ENCODE measurements at places on chromosomes 4 and X. TPM values are rescaled to one million over a fixed set of nuclear protein-coding genes. Genes with fewer than 3 reads are reported as not detected.

DNA sequence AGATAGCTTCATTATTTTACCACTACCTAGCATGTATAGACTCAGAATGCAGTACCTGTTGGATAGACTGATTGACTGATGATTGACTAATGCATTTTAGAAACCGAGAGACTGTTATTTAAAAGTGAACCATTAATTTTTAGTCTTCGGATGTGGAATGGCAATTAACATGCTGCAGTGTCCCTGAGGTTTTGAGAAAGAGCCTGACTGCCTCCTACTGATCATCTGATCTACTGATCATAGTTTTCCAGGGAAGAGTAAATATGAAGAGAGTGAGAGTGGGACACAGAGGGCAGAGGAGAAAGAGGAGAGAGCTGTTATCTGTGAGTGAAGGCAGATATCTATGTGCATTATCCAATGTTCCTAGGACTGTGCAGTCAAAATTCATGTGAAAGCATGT is 764.7 kb downstream of the TRIML1 start:
- no peak for DNase-seq

DNA sequence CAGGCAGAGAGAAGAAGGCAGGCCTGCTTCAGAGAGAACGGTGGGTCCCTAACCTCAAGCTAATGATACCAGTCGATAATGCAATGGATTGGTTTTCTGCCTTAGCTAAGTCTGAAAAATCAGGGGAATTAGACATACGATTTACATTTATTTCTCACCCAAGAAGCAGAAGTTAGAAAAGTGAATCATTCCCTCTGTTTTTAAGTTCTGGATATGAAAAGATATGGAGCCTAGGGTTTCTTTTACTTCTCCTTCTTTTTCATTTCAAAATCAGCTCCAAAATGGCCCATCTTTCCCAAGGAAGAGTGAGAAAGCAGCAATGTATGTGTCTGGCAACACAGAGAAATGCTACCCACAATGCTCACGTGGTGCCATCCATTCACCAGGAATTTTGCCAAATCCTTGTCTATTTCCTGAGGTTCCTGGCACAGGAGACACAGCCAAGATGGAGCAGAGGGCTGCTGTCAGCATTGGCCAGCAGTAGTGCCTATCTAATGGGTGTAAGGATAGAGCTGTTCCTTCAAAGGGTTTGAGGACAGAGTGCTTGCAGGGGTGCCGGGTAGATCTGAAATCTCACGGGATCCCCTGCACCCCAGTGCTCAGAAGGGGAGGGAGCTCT is 231.5 kb downstream of the MAML3 start:
- DNase-seq = no peak

Gene S100P
- 3.1 TPM for total RNA-seq

DNA sequence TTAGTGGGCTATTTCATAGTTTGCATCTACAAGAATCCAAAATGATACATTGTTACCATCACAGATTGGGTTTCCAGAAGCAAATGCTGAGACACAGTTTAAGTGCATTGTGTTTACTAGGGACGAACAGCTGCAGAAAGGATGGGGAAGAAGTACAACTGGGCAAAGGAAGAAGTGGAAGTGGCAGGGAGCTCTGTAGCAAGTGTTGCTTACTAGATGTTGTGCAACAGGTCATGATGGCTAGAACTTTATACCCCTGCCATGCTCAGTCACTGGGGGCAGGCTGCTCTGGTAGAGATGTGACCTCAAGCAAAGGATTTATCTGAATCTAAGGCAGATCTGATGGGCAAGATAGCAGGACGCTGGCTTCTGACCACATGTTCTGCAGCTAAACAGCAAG is 76.1 kb upstream of the EMCN start:
- no peak for DNase-seq

DNA sequence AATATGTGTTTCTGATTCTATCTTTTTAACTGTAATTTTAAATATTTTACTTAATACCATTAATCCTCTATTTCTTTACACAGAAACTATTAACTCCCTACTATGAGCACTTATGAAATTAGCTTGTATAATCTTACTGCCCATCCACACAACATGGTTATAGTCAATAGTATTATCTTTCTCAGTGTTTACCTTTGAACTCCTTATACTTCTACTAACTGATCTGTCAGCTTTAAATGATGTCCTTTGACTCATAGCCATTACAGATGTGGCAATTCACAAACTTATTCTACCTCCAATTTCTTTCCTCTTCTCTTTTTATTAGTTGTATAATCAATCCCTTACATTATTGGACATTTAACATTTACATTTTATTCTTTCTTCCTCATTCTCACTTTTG is 5.5 kb downstream of the SEC31A start:
- no peak for DNase-seq

Gene NAA11
- not detected for total RNA-seq

DNA sequence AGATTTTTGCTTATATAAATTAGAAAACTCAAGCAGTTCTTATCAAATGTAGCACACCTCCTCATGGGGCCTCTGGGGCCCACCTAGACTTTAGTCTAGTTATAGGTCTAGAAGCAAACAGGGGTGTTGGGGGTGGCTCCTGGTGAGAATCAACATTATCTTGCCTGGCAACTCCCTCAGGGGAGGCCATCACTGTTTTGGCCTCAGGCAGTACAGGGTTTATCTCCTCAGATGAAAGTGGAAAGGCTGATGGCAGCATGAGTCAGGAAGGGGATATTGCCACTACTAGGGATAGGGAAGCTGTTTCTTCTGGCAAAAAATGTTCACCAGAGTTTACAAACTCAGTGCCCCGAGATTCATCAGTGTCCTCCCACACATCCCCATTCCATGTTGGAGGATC is 232.4 kb upstream of the BMP3 start:
- no peak for DNase-seq

GRCh38 chr4:147550626-147551246 is 66.5 kb upstream of the TMEM184C start:
- DNase-seq = no peak

- DNase-seq = no peak
These were observed 91.5 kb downstream of the ELOVL6 start for GRCh38 chr4:110106931-110107296.

DNA sequence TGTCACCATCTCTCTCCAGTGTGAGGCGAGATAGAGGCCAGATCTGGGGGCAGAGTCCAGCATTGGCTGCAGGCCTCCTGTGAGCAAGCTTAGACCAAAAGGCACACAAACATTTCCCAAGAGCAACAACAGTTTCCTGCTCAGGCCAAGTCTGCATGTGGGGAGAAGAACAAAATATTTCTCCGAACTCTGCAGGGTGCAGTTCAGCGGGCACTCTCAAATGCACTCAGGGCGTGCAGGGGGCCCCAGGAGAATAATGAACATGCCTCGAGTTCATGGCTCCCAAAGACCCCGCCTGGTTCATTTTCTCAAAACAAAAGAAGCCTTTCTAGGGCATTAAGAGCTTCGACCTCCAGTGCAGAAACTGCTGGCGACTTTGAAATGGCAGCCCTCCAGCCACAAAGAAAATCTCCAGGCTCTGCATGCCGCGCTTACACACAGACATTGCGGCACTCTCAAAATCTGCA is 57.8 kb upstream of the HELT start:
- no peak for DNase-seq

DNA sequence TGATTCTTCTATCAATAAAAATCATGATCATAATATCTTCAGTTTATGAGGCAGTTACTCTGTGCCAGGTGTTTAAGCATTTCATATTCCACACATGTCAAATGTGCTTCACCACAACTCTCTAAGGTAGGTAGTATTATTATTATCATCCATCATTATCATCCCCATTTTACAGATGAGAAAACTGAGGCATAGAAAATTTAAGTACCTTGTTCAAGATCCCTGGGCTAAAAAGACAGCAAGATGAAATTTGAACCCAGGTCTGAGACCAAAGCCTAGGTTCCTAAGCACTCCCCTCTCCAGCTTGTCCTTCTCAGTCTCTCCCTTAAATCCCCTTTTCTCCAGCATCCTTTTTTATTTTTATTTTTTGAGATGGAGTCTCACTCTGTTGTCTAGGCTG is 33.4 kb downstream of the SEPTIN6 start:
- no peak for DNase-seq

Gene ABCB7
- 23.9 TPM for total RNA-seq

DNA sequence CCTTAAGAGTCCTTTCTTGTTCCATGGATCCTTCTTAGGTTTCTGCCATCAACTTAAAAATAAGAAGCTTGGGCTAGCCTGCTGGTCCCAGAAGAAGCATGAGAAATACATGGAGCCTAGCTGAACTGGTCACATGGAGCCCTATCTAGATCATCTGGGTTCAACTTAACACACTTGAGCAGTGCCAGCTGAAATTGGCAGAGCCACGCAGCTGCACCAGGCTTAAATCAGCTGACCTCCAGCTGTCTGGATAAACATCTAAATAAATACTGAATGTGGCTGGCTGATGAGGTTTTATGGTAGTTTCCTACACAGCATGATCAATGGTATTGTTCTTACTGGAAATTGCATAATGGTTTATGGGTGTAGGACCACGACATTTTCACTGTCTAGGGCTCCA is 598.4 kb upstream of the FAM241A start:
- no peak for DNase-seq

DNA sequence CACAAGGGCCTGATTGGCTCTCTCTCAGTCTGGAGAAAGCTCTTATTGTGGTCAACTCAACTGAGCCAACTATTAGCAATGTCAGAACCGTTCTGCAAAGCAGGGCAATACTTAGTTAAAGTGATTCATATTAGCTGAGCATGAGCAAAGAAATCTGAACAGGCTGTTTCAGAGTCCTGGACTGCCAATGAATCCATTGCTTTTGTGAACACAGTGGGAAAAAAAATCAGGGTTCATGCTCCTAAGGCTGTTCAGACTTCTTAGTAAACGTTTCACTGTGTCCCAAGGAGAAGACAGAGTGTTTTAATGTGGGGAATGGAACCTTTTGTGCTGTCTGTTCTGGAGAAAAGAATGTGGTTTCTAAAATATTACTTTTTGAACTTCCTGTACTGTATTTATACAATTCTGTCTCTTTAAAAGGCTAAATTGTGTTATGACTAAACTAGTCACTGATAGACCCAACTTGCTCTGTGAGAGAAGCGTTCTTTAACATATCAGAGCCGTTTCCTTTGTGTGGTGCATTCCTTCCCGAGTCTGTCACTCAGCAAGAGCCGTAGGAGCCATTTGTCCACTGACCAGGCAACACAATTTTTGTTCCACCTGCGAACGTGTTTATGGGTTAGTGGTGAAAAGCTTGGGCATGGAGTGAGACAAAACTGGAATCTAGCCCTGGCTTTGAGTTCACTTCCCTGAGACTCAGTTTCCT is 366.1 kb downstream of the FBXO8 start:
- no peak for DNase-seq

Gene FAM47A
- total RNA-seq = not detected

DNA sequence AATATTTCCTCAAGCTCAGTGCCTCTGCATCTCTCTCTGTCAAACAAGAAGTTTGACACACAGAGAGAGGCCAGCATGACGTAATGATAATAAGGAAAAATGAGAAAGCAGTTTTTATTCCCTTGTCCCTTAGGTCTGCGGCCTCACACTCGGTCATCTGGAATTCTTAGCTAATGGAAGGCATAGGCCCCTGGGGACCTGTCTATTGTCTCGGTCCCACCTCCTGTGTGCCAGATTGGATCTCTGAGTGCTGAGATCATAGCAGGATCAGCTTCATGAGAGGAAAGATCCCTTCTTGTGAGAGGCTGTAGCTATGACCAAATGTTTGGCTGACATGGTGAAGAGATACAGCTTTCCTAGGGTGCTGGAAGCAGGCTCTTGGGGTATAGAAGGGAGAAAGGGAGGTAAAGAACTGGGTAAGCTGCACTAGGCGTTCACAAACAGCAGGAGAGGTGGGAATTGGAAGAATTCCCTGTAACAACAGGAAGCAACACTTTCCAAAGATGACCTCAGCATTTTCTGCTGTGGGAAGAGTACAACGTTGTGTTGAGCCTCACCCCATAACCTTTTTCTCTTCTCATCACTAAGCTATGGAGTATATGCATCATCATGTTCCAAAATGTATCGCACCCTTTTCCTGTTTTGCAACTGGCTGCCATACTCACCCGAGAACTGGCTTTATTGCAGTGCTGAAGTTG is 20.2 kb downstream of the TMEM31 start:
- no peak for DNase-seq

- DNase-seq = no peak
These were observed 73.9 kb downstream of the VCX3A start for GRCh38 chrX:6460893-6461490.

- DNase-seq = no peak
These were observed 514.5 kb upstream of the SLIT2 start for GRCh38 chr4:19736968-19737756.

Gene PLAC1
- not detected for total RNA-seq

GRCh38 chrX:65993915-65994460 is 45.9 kb downstream of the VSIG4 start:
- no peak for DNase-seq

DNA sequence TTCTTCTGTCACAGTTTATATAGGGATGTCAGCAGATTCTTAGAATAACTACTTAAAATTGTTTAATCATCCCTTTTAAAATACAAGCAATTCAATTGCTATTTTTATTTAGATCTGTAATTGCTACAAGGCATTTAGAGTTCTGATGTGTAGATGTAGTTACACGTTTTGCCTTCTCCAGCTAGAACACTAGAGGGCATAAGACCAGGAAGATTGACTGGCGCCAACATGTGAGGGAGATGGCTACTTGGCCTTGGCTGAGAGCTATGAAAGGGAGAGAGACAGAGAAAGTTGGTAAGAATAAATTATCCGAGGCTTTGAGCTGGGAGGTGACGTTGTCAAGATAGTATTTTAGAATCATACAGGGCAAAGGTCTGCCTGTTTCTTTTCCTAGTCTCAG is 563.7 kb upstream of the PRKX start:
- no peak for DNase-seq

DNA sequence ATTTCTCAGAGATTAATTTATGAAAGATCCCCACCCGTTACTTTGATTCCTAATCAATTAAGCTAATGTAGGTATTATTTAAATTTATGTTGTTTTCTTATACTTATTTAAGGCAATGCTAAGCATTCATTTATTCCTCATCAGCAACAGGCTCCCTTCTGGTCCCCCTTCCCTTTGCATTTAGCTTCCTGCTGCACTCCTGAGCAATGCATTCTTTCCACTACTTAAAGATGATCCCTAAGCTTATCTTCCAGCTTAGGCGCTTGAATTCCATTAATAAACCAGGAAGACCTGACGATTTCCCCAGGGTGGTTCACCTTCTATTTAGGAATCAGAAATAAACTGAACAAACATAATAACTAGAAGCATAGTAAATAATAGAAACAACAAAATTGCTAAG is 1003.1 kb downstream of the FSTL5 start:
- DNase-seq = no peak

Measured in liver (tissue), 10 donors.